ENCODE measurements at places on chromosomes 2 and 18. TPM values are rescaled to one million over a fixed set of nuclear protein-coding genes. Genes with fewer than 3 reads are reported as not detected.

The KCMF1 gene
- polyA plus RNA-seq, result 5.0 TPM

The LRRFIP1 gene
- polyA plus RNA-seq, result 47.5 TPM

The SUPT7L gene
- polyA plus RNA-seq, result 37.2 TPM

The C2orf78 gene
- polyA plus RNA-seq, result not detected

The XDH gene
- polyA plus RNA-seq, result not detected

The SOX11 gene
- 0.60 TPM for polyA plus RNA-seq

The DOK6 gene
- 0.76 TPM for polyA plus RNA-seq

All from Purkinje cell (primary cell).